Stimulated activated CD8-positive, alpha-beta memory T cell treated with anti-CD3 and anti-CD28 coated beads, Interleukin-7, amount 100 ng/mL, for 24 hours (primary cell): ENCODE measurements at places on chromosomes 1 and 21.
A peak's percentile ranks its signal among the peaks of the same experiment; 100 is the strongest.

DNA sequence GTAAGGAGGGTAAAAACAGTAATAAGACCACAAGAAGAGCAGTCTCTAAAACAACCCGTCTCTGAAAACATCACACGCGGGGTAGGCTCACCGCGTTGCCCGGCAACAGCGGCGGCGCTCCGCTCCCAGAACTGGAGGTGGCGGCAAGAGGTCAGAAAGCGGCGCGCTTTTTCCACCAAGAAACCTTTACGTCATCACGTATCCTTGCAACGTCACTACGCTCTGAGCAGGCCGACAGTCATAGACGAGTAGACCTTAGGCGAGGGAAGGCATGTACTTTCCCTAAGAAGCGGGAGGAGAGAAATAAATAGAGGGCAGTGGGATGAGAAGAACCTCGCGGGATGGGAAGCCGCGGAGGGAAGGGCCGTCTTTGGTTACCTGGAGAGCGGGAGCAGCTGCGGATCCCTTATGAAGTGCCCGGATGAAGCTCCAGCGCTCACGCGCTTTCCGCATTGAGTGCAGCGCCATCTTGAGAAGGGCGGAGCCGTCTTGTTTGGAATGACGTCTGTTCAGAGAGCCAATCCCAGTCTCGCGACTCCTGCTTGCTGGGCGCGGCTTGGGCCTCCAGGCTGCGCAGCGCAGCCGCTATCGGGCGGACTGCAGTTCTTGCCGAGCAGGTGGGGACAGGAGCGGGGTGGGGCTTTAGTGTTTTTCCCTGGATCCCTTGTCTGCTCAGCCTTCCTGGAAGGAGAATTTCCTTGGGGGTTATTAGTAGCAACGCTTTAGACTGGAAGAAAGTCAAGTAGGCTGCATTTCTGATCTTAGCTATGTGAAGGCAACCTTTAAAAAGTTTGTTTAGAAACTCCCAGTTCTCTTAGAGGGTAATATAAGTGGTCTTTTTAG is at the start of gene WARS2:
Gene WARS2 (minus strand): TSS at position 477 of the 843 bp plus-strand sequence. CDS start 9 bp downstream, at position 468.
- peak; percentile 79 for DNase-seq

DNA sequence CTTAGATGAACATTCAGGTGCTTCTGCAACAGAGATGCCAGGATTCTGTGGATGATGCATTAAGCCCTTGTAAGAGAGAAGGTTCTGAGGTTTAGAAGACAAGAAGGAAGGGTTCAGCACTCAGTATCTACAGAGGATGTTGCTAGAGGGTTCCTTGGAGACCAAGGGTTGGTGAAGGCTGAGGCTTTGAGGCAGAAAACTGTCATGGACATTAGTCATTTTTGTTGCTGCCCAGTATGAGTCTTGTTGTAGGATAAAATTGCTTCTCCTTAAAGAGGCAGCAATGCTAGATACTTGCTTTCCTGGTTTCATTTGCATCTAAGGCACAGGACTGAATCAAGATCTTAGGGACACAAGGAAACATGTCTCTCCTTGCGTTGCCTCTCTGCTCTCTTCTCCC is 319.4 kb upstream of the NFIA start:
- no peak for DNase-seq

DNA sequence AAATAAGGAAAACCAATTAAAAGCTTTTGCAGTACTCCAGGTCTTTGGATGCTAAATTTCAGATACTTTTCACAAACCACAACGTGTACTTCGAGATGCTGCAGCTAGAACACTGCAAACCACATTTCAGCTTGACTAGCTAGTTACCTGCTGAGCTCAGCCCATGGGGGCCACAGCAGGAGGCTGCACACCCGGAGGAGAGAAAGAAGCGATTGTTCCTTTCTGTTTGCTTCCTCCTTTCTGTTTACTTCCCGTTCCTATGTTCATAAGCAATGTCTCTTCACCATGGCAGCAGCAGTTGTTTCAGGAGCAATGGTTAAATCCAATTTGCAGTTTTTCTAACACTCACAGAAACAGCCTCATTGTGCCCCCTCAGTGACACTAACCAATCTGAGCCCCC is 225.6 kb upstream of the FGGY start:
- no peak for DNase-seq

- no peak for DNase-seq
These were observed 694 bp downstream of the ZBTB7B start for GRCh38 chr1:155003227-155003765.

DNA sequence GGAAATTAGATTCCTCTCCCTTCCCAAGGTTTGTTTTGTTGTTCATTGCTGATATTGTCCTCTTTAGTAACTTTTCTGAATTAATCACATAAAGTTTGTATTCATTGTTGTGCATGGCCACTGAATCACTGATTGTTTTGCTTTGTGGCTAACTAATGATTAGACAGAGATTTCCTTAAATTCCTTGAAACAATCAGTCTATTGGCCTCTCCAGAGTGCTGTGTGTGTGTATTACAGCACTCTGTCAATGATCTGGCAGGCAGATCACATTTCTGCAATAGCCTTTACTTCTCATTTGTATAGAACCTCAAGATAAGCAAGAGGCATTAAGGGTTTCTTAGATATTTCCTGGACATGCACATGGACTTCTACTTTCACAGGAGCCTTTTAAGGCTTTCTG is 78.6 kb downstream of the DUSP10 start:
- no peak for DNase-seq

DNA sequence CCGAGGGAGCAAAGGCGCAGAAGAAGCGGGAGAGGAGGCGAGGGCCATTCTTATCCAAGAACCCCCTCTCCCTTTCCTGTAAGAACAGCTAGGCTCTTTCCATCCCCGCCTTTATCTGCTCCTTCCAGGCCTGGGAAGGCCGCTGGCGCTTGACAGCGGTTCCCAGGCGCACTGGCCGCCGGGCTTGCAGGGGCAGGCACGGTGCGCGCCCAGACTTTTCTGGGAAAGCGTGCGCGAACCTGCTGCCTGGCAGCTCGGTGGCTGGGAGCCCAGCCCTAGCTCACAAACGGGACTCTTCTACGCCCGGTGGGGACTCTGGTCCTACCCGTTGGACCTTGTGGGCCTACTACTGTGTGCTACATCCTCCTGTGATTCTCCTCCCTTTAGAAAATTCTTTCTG is 8.8 kb upstream of the IFNLR1 start:
- DNase-seq = no peak

DNA sequence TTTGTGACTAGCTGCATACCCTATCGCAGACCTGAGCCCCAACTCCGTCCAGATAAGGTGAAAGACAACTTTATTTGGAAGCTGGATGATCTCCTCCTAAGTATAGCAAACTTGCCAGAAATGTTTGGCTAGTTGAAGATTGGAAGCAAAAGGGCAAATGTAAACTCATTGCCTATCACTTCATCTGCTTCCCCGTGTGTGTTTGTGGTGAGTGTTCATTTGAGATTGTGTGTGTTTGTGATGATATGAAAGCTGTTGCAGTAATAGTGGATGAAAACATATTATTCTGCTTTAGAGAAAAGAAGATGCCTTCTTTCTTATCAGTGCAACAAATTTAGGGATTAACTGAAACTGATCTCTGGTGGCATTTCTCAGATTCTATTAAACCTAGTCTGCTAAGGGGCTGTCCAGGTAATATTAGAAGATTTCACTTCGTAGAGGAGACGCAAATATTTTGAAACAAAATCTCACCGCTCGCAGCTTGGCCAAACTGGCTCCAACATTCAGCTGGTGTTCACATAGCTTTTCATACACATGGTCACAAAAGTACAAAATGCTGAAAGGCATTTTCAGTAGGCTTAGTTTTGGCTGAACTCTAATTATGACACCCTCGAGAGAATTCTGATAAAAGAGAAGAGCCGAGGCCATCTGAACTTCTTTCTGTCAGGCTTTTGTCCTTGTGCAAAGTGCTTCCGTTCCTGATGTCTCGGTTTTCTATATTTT is 1.1 kb downstream of the TBX19 start:
- no peak for DNase-seq

- DNase-seq = peak; percentile 30
These were observed 3.4 kb downstream of the ADGRB2 start for GRCh38 chr1:31760471-31761470.

- DNase-seq = no peak
These were observed 102.3 kb upstream of the TMPRSS2 start for GRCh38 chr21:41610042-41610839.

- peak; percentile 42 for DNase-seq
These were observed at the start of gene HLCS for GRCh38 chr21:36966066-36966820. TSS of gene HLCS (minus strand) at chr21:36966669. CDS start at chr21:36966638, 31 bp downstream.

- no peak for DNase-seq
These were observed 284.1 kb downstream of the HHIPL2 start for GRCh38 chr1:222263791-222264190.

- DNase-seq = no peak
These were observed 29.0 kb downstream of the NFYC start for GRCh38 chr1:40720493-40720892.

- no peak for DNase-seq
These were observed 7.8 kb downstream of the STK40 start for GRCh38 chr1:36377791-36378492.

- no peak for DNase-seq
These were observed 30.2 kb downstream of the RAVER2 start for GRCh38 chr1:64775113-64775512.

DNA sequence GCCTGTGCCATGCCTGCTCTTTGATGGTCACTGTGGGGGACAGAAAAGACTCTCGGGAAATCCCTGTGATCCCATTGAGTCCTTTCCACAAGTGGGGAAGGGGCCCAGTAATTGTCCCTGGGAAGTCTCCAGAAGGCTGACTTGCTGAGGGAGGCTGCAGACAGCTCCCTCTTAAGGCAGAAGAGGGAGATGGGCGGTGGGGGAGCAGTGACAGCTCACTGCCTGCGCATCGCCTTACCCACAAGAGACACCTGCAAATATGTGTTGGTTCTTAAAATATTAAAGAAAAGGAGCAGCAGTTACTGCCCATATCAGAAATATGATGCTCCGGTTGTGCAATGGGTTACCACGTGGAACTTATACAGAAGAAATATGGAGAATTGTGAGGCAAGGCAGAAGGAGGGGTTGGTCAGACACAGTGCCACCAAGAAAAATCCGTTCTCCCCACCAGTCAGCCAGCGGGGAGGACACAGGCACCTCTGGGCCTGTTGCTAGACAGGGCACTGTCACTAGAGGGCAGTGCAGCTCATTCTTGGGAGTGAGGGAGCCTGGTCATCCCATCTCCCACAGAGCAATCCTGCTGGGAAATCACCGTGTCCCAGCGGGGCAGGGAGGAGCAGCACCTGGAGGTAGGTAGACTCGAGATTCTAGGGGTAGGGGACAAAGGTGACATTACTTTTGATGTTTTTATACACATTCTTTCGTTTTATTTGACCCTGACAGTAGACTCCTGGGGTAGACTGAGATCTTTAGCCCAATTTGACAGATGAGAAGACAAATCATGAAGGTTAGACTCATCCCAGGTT is 6.9 kb upstream of the CAMK1G start:
- peak; percentile 44 for DNase-seq

DNA sequence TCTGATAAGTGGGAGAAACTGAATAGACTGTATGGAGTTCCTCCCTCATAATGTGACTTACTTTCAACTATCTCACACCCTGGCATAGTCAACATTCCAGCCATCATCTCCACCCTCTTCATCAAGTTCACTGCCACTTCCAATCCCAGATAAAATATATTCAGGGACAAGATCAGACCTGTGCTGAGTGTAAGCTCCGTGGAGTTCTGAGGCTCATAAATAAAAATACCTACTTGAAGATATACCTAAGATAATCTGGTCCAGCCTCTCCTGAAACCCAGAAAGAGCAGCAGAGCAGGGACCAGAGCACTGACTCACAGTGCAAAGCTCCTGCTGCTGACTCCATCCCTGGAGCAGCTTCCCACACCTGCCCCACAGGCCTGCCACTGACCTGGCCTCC is 1.7 kb upstream of the LCE7A start:
- no peak for DNase-seq

DNA sequence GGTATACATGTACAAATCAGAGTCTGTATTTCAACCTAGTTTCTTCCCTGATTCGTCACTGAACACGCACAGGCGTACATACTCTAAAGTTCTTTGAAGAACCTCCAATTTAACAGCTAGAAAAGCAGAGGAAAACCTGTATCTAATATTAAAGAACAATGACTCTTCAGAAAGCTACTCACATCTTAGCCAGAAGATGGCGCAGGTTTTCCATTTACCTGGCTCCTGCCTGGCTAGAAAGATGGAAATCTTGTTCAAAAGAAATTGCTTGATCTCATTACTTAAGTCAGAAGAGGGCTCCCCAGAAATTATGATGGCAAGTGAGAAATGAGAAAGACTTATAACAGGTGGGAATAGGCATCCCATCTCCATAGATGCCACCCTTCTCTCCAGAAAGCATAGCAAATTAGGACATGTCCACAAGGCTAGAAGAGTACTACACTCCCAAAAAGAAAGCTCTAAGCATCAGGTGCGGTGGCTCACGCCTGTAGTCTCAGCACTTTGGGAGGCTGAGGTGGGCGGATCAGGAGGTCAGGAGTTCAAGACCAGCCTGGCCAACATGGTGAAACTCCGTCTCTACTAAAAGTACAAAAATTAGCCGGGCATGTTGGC is 19.0 kb upstream of the L1TD1 start:
- no peak for DNase-seq

DNA sequence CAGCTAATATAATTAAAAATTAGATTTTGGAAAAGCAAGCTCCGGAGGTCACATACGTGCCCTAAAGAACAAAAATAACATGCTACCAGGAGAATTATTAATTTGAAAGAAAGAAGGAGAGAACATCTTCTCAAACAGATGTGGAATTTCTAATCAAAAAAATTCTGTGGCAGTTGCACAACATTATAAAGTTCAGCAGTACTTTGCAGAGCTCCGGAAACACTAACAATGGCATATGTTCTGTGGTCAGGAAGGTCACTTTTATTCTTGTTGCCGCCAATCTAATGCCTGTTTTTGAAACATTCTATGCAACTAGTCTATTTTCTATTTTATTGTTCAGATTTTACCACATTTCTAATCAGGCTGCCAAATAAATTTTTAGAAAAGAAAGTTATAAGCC is 186.8 kb downstream of the SMYD3 start:
- DNase-seq = no peak

- DNase-seq = no peak
These were observed 41.8 kb downstream of the FLVCR1 start for GRCh38 chr1:212899845-212900244.

GRCh38 chr1:100234432-100234831 is 15.2 kb downstream of the DBT start:
- DNase-seq = no peak

- DNase-seq = no peak
These were observed 74.2 kb downstream of the SIM2 start for GRCh38 chr21:36773117-36773516.

- no peak for DNase-seq
These were observed 1.6 kb downstream of the TENT5C start for GRCh38 chr1:117607471-117607870.

GRCh38 chr1:115670476-115671175 is 28.9 kb downstream of the VANGL1 start:
- no peak for DNase-seq

GRCh38 chr1:64513545-64513944 is 43.6 kb downstream of the CACHD1 start:
- DNase-seq = no peak
